ENCODE measurements at places on chromosomes 7 and 10. TPM values are rescaled to one million over a fixed set of nuclear protein-coding genes. Genes with fewer than 3 reads are reported as not detected.

Gene GJD4
- not detected for polyA plus RNA-seq

Gene TPK1
- 7.5 TPM for polyA plus RNA-seq

Gene KLF14
- polyA plus RNA-seq, result not detected

Gene LRIT1
- polyA plus RNA-seq, result not detected

Gene MEOX2
- 11.6 TPM for polyA plus RNA-seq

Gene OPTN
- polyA plus RNA-seq, result 22.7 TPM

Gene SPDYE6
- not detected for polyA plus RNA-seq

Gene OR2A5
- not detected for polyA plus RNA-seq

Gene NUPR2
- polyA plus RNA-seq, result not detected

Gene HOGA1
- polyA plus RNA-seq, result 0.44 TPM

Gene CUZD1
- 1.4 TPM for polyA plus RNA-seq

Measured in endothelial cell of umbilical vein (primary cell).